ENCODE measurements at places on chromosomes 4 and X.

- DNase-seq, result no peak
Observed at GRCh38 chrX:73556159-73556558, 6.8 kb upstream of the CHIC1 start.

DNA sequence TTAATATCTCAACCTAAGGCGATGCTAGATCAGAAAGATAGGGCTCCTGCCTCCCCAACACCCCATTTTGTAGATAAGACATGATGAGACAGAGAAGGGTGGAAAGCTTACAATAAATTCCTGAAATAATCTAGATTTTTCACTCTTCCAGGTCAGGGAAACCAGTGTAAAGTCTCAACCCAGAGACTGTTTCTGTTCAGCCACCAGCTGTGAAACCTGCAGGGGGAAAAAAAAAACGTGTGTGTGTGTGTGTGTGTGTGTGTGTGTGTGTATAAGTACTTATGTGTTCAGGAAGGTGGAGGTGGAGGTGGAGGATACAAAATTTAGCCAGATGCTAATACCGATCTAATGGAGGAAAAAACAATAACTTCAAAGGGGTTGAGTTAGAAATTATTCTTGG is 773 bp upstream of the ITM2A start:
- no peak for DNase-seq

GRCh38 chr4:139647952-139648351 is 17.7 kb upstream of the MGST2 start:
- DNase-seq, result no peak

DNA sequence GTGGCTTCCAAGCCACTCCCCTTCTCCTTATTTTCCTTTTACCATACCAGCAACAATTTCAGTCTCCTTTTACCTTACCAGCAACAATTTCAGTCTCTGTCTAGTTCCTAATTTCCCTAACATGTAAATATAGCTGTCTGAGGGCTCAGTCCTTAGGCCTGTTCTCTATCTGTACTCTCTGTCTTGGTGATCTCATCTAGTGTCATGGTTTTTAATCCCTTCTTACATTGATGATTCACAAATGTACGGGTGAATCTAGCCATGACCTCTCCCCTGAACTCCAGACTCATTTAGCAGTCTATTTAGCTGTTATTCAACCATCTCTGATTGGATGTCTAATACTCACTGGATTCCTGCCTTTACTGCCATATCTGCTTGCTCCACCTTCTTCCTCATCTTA is 7.2 kb downstream of the IL15 start:
- no peak for DNase-seq

DNA sequence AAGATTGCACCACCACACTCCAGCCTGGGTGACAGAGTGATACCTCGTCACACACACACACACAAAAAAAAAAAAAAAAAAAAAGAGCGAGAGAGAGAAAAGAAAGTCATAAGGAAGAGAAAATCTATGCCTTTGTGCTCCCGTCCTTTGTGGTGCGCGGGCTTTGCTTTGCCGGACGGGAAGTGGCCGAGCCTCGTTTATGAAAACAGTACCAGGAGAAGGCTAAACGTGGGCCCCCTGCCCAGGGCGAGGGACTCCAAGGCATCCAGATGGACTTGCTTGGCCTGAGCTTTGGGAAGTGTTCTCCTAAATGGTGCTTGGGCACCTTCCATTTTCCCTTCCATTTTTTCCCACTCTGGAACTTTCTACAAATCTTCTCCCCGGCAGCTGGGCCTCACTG is 109.3 kb upstream of the LRPAP1 start:
- DNase-seq, result no peak

GRCh38 chr4:17347445-17347844 is 164.4 kb downstream of the QDPR start:
- DNase-seq, result peak; percentile 31

GRCh38 chrX:24167719-24168472 is 18.4 kb downstream of the ZFX start:
- DNase-seq, result peak; percentile 11

GRCh38 chrX:79107891-79108718 is 36.4 kb upstream of the GPR174 start:
- no peak for DNase-seq

- DNase-seq, result no peak
Observed at GRCh38 chrX:50768801-50769200, 45.2 kb downstream of the SHROOM4 start.

DNA sequence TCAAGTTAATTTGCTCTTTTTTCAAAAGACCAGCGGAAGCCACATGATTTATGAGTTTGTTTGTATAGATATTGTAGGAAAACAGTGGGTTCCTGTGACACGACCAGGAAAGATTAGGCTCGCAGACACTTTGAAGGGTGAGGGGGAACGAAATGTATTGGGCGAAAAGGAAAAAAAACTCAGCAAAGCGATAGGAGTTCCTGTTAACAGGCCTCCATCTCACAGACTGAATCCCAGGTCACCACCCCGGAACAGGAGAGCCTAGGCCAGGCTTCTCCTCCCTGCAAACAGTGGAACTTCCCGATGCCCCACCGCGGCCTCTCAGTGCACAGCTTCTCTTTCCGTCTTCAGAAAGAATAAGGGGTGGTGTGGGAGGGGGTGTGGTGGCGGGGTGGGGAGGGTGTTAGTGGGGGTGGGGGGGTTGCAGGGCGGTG is 181.8 kb upstream of the GPRIN3 start:
- no peak for DNase-seq

DNA sequence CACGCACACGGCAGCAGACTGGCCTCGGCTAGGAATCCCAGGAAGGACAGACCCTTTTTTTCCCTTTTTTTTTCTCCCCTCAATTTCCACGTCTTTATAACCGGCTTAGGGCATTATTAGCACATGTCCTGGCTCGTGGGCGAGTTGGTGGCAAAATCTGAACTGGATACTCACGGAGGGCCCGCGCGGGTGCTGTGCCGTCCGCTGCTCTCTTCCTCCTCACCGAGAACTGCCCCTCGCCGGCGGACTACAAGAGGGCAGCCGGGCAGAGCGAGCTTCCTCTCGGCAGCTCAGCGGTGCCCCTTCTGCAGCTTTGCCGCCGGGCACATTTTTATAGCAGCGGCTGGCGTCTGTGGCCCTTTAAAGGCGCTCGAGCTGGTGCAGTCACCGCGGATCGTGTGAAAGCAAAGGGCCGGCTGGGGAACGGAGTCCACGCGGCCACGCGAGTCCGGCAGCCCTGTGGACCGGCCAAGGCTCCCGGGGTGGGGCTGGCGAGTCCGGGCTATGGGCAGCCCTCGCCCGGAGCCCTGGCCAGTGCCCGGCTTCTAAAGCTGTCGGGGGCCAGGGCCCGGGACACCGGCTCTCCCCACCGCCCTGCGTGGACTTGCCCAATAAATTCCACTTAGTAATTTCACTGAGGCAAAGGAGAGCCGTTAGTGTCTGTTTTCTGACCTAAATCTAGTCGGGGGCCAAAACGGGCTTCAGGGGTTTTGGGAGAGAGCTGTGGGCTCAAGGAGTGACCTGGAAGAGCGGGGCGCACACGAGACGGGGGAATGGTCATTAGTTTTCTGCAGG is 1.3 kb upstream of the CITED1 start:
- DNase-seq, result peak; percentile 45
